Gastrocnemius medialis (tissue), 4 donors: ENCODE measurements at places on chromosomes 13 and 19. TPM values are rescaled to one million over a fixed set of nuclear protein-coding genes. Genes with fewer than 3 reads are reported as not detected.

The FAM124A gene
- 2.0 TPM for total RNA-seq

DNA sequence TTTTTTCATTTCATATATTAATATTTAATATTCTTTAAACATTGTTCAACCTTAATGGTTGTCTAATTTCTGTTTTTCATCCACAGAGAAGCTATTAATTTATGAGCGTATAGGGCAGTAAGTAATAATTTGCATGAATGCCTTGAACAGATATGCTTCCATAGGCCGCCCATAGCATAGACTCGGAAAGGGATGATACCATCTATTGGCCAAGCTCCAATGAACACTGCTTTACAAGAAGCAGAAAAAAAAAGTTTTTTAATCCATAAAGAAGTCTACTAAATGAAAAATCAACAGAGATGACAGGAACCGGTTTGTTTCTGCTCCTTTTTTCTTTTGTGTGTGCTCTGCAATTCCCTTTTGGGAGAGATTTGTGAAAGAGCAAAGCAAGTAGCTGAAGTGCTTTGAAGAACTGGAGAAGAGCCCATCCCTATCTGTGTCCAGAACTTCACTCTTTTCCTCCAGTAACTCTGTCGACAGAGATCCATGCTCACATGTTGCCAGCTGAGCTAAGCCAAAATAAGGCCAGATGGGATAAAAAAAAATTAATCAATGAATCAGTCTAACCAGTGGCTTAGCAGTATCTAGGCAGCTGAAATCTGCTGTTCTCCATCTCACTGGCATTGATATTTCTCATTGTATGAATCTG lies 215.9 kb upstream of the SOX21 start:
- no peak overlapping the region for H3K4me3 ChIP-seq
- no peaks in the 10 kb centered on the region for H3K4me1 ChIP-seq

GRCh38 chr19:7852851-7853769 lies 21.1 kb downstream of the PRR36 start:
- H3K27ac ChIP-seq, result no peak overlapping the region
- no peak overlapping the region for H3K4me3 ChIP-seq

The CADM4 gene
- 2.6 TPM for total RNA-seq

- H3K27ac ChIP-seq, result no peak overlapping the region
- no peaks in the 10 kb centered on the region for H3K36me3 ChIP-seq
- DNase-seq, result no peak
- H3K27me3 ChIP-seq, result peaks cover 28% of the 10 kb centered on the region
- no peak overlapping the region for H3K4me3 ChIP-seq
Measured at GRCh38 chr19:28794301-28794700, 418.6 kb downstream of the UQCRFS1 start.

GRCh38 chr13:26822146-26822545 lies 61.6 kb upstream of the GPR12 start:
- H3K36me3 ChIP-seq, result no peaks in the 10 kb centered on the region
- H3K4me3 ChIP-seq, result no peak overlapping the region

DNA sequence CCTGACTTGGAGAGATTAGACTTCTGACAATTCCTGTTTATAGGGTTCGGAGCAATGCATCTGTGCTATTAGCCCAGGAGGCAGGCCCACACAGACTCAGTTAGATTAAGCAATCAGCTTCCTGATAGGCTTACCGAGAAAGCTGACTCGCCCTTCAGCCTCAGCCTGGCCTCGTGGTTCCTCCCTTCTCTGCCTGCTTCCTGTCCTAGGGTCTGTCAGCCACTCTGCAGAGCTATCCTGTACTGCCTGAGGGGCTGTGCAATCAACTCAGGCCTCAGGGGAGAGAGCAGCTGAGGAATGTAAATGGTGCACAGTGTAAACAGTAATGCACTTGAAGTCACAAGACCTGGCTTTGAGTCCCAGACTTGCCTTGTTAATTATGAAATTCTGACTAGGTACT lies 30.7 kb downstream of the HTR2A start:
- no peak for DNase-seq
- no peaks in the 10 kb centered on the region for H3K4me1 ChIP-seq
- H3K4me3 ChIP-seq, result no peak overlapping the region
- no peaks in the 10 kb centered on the region for H3K36me3 ChIP-seq

GRCh38 chr19:14168993-14169392 lies 32.6 kb upstream of the ASF1B start:
- H3K4me1 ChIP-seq, result no peaks in the 10 kb centered on the region
- DNase-seq, result no peak
- H3K27ac ChIP-seq, result no peak overlapping the region
- no peaks in the 10 kb centered on the region for H3K36me3 ChIP-seq
- H3K4me3 ChIP-seq, result no peak overlapping the region

DNA sequence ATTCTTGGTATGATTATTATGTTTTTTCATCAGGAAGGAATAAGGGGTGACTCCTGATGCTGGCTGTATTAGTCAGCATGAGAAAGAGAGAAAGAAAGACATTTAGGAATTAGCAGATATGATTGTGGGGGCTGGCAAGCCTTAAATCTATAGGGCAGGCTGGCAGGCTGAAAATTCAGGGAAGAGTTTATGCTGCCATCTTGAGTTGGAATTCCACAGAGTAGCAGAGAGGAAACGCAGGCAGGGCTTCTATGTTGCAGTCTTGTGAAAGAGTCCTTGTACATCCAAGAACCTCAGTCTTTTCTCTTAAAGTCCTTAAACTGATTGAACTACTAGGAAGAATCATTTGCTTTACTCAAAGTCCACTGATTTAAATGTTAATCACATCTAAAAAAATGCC lies 262.7 kb upstream of the SLC10A2 start:
- H3K27ac ChIP-seq, result no peak overlapping the region
- H3K36me3 ChIP-seq, result no peaks in the 10 kb centered on the region
- no peak for DNase-seq

- H3K27me3 ChIP-seq, result no peaks in the 10 kb centered on the region
- no peaks in the 10 kb centered on the region for H3K36me3 ChIP-seq
- H3K4me3 ChIP-seq, result no peak overlapping the region
- DNase-seq, result no peak
- H3K4me1 ChIP-seq, result no peaks in the 10 kb centered on the region
- no peak overlapping the region for H3K27ac ChIP-seq
Measured at GRCh38 chr13:111846391-111847159, 220.4 kb upstream of the SOX1 start.

DNA sequence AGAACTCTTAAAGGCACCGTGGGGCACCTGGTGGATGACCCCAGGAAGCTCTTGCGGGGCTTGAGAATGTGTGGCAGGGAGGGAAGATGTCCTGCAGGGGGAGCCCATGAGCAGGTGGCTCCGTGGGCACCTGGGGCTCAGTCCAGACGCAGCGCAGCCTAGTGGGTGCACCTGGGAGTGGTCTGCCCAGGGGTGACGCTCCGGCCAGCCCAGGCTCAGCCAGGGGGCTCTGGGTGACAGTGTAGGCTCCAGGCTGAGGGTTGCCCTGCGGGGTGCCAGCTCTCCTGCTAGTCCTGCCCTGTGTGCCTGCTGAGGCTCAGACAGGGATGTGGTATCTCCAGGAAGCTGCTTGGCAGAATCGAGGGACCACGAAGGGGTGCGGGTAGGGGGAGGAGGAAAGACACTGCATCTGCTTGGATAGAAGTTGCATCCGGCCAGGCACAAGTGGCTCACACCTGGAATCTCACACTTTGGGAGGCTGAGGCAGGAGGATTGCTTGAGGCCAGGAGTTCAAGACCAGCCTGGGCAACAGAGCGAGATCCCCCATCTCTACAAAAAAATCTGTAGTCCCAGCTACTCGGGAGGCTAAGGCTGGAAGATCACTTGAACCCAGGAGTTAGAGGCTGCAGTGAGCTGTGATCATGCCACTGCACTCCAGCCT lies 15.0 kb upstream of the PGLS start:
- H3K27me3 ChIP-seq, result no peaks in the 10 kb centered on the region
- no peak for DNase-seq
- H3K36me3 ChIP-seq, result no peaks in the 10 kb centered on the region

GRCh38 chr19:51742789-51743188 lies 8.9 kb downstream of the FPR1 start:
- no peak for DNase-seq
- no peaks in the 10 kb centered on the region for H3K36me3 ChIP-seq
- H3K27ac ChIP-seq, result no peak overlapping the region
- H3K27me3 ChIP-seq, result no peaks in the 10 kb centered on the region
- no peak overlapping the region for H3K4me3 ChIP-seq

DNA sequence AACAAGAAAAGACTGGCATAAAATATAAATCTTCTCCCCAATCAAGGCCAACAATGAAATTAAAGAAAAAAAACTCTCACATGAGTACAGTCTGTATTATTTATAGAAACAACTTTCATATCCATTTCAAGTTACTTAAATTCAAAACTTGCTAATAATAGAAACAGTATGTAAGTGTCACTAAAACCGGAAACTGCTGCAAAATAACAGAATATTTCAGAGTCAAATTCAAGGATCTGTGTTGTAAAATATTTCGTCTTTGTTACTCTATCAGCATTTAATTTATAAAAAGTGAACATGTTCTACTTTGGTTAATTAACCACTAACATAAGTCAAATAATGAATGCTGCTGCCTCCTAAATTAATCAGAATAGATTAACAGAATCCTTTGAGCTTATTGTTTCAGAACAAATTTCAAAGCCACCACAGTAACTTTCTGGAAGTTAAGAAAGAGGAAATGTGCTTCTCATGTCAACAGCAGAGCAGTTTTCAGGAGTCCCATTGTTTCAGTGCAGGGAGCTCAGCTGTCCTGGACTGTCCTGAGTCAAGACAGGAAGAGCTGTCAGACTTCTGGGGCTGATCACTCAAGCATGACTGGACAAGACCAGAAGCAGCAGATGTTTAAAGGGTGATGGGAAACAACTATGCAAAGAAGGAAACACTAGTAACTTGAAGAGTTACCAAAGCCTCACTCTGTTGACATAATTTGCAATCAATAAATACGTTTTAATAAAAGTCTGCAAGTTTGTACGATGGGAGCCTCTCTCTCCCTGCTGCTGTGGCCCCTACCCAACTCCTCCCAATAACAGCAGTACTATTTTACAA lies 76.9 kb downstream of the FOXO1 start:
- H3K27ac ChIP-seq, result peak overlapping the region; percentile 86
- no peaks in the 10 kb centered on the region for H3K36me3 ChIP-seq
- peak; percentile 74 for DNase-seq
- H3K4me3 ChIP-seq, result peak overlapping the region; percentile 20
- no peaks in the 10 kb centered on the region for H3K27me3 ChIP-seq

The VN1R2 gene
- not detected for total RNA-seq

DNA sequence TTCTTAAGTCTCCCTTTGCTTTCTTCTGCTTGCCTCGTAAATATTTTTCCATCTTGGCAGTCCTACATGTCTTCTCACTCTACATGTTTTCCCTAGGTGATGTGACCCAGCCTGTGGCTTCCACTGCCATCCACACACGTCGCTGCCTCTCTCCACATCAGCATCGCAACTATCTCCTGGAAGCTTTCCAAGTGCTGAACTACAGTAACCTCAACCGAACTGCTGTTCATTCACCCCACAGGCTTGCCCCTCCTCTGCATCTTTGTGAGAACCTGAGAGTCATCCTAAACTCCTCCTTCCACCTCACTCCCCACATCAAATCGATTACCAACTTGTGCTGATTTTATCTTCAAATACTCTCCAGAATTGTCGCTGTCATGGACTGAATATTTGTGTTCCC lies 41.2 kb upstream of the USPL1 start:
- no peak overlapping the region for H3K4me3 ChIP-seq
- no peaks in the 10 kb centered on the region for H3K27me3 ChIP-seq
- H3K36me3 ChIP-seq, result no peaks in the 10 kb centered on the region
- peaks cover 11% of the 10 kb centered on the region for H3K4me1 ChIP-seq

GRCh38 chr13:34458756-34459715 lies 483.0 kb upstream of the NBEA start:
- no peaks in the 10 kb centered on the region for H3K36me3 ChIP-seq
- H3K27ac ChIP-seq, result no peak overlapping the region
- DNase-seq, result no peak
- no peaks in the 10 kb centered on the region for H3K4me1 ChIP-seq
- H3K27me3 ChIP-seq, result no peaks in the 10 kb centered on the region

DNA sequence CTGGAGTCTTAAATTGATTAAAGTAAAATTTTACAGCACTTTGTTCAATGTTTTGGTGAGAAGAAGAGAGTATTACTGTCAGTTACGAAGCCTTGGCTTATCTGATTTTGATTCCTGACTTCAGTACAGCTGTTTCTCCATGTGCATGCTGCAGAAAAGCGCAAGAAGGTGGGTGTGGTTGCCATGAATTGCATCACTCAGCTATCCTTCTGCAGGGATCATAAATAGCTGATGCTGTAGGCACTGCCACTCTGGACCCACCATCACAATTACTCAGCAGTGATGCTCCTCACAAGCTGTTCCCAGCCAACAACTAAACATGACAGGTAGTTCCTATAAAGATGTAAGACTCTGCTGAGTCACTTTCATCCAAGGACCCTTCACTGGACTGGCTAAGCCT lies 321.2 kb downstream of the IRS2 start:
- no peaks in the 10 kb centered on the region for H3K4me1 ChIP-seq
- no peak for DNase-seq
- no peak overlapping the region for H3K4me3 ChIP-seq
- H3K27ac ChIP-seq, result no peak overlapping the region

The ZNF470 gene
- 0.85 TPM for total RNA-seq

GRCh38 chr19:43839139-43839538 lies 12.0 kb downstream of the ZNF283 start:
- H3K4me1 ChIP-seq, result no peaks in the 10 kb centered on the region
- no peak overlapping the region for H3K27ac ChIP-seq
- H3K4me3 ChIP-seq, result peak overlapping the region; percentile 12
- no peak for DNase-seq

DNA sequence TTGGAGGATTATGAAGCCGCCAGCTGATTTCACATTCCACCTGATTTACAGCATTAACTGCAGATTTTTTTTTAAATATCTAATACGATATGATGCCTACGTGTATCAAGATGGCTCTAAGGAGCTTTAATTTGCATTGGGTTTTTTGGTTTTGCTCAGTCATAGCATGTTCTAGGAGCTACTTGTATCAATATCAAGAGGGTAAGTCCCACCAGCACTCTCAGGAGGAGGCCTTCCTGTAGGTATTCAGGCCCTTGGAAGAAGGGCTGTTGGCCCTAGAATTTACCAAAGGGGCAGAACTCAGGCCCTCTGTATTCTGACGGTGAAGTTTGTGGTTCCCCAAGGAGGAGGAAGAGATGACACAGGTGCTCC lies 97.2 kb upstream of the IPO5 start:
- H3K27me3 ChIP-seq, result no peaks in the 10 kb centered on the region
- no peaks in the 10 kb centered on the region for H3K4me1 ChIP-seq
- no peak overlapping the region for H3K4me3 ChIP-seq
- no peak overlapping the region for H3K27ac ChIP-seq
- no peaks in the 10 kb centered on the region for H3K36me3 ChIP-seq
- no peak for DNase-seq

DNA sequence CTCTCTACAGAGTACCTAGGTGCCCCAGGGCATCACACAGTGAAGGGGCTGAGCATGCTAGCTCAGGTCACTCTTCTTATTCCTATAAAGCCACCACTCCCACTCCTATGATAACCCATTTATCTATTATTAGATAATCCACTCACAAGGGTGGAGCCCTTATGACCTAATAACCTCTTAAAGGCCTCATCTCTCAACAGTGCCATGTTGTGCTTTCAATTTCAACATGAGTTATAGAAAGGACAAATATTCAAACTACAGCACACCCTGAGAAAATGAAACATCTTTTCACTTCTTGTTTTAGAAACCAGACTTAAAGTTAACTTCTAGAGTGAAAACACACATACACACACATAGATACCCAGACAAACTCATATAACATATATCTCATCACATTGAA lies 1494.9 kb upstream of the MIR17HG start:
- H3K27me3 ChIP-seq, result no peaks in the 10 kb centered on the region
- H3K4me3 ChIP-seq, result no peak overlapping the region
- H3K4me1 ChIP-seq, result no peaks in the 10 kb centered on the region
